ENCODE measurements at places on chromosomes 12 and 14. TPM values are rescaled to one million over a fixed set of nuclear protein-coding genes. Genes with fewer than 3 reads are reported as not detected.

GZMB gene
- not detected for total RNA-seq

NAV3 gene
- total RNA-seq: 224 TPM

GNB3 gene
- total RNA-seq: 0.74 TPM

CRACR2A gene
- 0.74 TPM for total RNA-seq

PRIMA1 gene
- under 0.01 TPM for total RNA-seq

LALBA gene
- total RNA-seq: not detected

KRT2 gene
- not detected for total RNA-seq

ACVRL1 gene
- 7.9 TPM for total RNA-seq

TBK1 gene
- total RNA-seq: 24.8 TPM

GYS2 gene
- total RNA-seq: not detected

PEBP1 gene
- 180 TPM for total RNA-seq

A2M gene
- total RNA-seq: 37.6 TPM

KRT6C gene
- not detected for total RNA-seq

NKX2-1 gene
- total RNA-seq: 0.49 TPM

LHX5 gene
- under 0.01 TPM for total RNA-seq

SERPINA9 gene
- total RNA-seq: not detected

BHLHE41 gene
- 0.74 TPM for total RNA-seq

RD3L gene
- total RNA-seq: not detected

Data from temporal lobe (tissue), 4 donors.